ENCODE measurements at places on chromosomes 5 and 9. TPM values are rescaled to one million over a fixed set of nuclear protein-coding genes. Genes with fewer than 3 reads are reported as not detected.

DNA sequence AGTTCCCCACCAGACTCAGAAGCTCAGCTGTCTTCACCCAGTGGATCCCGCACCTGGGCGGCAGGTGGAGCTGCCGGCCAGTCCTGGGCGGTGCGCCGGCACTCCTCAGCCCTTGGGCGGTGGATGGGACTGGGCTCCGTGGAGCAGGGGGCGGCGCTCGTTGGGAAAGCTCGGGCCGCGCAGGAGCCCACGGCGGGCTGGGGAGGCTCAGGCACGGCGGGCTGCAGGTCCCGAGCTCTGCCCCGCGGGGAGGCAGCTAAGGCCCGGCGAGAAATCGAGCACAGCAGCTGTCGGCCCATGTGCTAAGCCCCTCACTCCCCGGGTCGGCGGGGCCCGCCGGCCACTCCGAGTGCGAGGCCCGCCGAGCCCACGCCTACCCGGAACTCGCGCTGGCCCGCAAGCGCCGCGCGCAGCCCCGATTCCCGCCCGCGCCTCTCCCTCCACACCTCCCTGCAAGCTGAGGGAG lies 560.0 kb downstream of the BRINP1 start:
- no peaks in the 10 kb centered on the region for H3K4me1 ChIP-seq
- H3K27ac ChIP-seq = no peak overlapping the region
- H3K36me3 ChIP-seq = no peaks in the 10 kb centered on the region

DNA sequence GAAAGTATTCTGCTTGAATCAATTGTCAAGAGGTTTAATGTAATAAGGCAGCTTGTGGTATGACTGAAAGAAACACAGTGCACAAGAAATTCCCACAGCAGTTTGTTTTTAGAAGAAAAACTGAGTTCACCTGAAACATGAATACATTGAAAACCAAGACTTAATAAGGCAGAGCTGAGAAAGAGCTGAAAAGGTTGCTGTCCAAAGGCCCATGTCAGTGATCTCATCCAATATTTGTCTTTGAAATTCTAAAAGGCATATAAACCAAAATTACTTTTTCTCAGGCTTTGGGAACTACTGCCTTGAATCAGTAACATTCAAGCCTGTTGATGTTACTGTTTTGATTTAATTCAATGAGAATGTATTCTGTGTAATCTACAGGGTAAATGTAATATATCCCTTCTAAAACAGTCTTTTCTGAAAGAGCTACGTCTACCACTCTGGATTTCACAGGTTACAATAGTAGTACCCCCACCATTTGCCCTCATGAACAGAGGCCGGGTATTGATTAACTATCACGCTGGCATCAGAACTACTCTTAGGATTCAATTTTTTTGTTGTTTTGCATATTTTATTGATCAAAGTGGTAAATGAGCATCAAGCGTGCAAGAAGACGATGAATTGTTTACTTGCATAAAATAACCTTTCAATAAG lies 57.8 kb downstream of the PPIC start:
- no peaks in the 10 kb centered on the region for H3K4me1 ChIP-seq
- DNase-seq = no peak
- no peaks in the 10 kb centered on the region for H3K27me3 ChIP-seq
- H3K27ac ChIP-seq = no peak overlapping the region
- no peaks in the 10 kb centered on the region for H3K36me3 ChIP-seq

DNA sequence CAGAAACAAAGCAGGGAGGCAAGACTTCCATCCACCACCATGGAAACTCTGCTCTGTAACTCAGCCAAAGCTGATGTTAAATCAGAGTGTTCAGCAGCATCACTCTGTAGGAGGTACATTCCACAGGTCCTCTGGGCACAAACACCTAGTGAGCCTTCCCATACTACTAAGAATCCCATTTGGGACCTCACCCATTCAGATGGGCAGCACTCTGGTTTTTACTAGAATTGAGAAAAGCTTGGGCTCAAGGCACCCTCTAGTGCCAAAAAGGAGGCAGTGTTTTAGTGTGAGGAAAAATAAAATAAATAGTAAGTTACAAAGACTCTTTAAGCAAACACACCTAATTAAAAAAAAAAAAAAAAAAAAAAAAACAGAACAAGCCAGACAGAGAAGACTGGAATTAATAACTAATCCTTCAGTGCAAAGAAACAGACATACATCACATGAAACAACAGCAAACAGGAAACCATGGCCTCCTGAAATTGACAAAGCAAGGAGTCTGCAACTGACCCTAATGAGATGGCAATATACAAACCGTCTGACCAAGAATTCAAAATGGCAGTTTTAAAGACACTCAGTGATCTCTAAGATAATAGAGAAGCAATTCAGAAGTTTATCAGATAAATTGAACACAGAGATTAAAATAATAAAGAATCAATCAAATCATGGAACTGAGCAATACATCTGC lies 159.5 kb downstream of the GNA14 start:
- no peak for DNase-seq
- peak overlapping the region; percentile 29 for H3K27ac ChIP-seq
- H3K27me3 ChIP-seq = peaks cover 6% of the 10 kb centered on the region

- no peak for DNase-seq
- H3K27me3 ChIP-seq = peaks cover 45% of the 10 kb centered on the region
- no peak overlapping the region for H3K27ac ChIP-seq
- peaks cover 32% of the 10 kb centered on the region for H3K4me1 ChIP-seq
- H3K4me3 ChIP-seq = no peak overlapping the region
Observed at GRCh38 chr5:66615894-66616293, 19.7 kb downstream of the MAST4 start.

DNA sequence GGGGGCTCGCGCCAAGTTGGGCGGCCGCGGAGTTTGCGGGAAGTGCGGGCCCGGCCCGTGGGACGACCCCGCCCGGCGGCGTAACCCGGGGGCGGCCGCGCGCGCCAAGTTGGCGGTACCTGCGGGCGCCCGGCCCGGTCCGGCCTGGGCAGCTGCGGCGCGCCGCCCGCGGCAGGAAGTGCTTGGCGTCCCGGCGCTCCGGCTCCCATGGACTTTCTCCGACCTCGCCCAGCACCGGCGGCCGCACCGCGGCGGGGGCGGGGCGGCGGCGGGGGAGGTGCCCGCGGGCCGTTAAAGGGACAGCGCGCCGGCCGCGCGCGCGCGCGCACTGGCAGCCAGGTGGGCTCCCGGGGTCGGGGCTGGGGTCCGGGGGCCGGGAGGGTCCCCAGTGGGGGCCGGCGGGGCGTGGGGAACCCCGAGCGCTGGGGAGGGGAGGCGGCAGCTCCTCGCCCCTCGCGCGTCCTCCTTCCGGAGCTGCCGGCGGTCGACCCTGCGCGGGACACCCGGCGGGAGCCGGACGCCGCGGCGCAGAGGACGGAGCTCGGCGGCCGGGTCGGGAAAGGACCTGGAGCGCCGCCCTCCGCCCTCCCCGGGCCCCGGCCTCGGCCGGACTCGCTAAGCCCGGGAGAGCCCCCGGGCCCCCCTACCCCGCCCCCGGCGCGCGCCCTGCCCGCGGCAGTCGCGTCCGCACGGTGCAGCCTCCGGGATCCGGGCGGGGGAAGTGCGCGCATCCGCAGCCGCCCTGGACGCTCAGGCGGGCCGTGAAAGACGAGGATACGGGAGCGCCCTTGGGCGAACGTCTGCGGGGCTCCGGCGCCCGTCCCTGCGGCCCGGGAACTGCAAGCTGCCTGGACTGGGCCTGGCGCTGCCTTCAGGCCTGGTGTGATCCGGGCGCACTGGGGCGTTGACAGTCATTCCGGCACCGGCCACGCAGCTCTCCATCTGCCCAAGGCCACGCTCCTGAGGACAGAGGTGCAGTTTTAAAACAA lies at the start of gene NACC2:
TSS of gene NACC2 (minus strand) at position 220 of the 989 bp plus-strand sequence. CDS start 44,768 bp downstream, outside the sequence.
- peaks cover 11% of the 10 kb centered on the region for H3K4me1 ChIP-seq
- H3K36me3 ChIP-seq = no peaks in the 10 kb centered on the region
- no peak within 1 kb of the TSS for H3K27ac ChIP-seq
- DNase-seq = no peak
- H3K4me3 ChIP-seq = peak within 1 kb of the TSS; percentile 63
- H3K27me3 ChIP-seq = no peaks in the 10 kb centered on the region

DNA sequence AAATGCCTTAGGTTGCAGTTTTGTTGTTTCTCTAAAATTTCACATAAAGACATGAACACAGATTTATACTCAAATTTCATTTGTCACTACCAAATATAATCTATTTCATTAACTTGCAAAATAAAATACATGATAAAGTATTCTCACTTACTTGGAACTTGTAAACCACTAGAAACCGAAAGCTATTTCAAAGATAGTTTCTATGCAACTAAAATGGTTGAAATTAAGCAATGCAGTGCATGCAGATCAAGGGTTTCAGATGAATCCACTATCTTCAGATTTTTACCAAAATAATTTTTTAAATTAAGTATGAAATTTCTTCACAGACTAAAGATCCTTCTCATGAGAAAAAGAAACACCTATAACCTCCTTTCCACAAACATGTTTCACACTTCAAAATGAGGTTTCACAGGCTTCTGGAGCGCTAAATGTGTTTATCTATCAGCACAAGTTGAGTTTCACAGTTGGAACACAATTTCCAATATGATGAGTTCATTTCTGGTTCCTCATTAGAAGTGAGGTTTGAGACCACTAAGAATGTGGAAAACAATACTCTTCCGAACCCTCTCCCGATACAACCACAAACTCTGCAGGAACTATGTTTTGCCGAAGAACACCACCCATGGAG lies 63.9 kb downstream of the EPB41L4A start:
- H3K27ac ChIP-seq = no peak overlapping the region
- H3K36me3 ChIP-seq = no peaks in the 10 kb centered on the region
- DNase-seq = no peak
- H3K4me3 ChIP-seq = no peak overlapping the region

DNA sequence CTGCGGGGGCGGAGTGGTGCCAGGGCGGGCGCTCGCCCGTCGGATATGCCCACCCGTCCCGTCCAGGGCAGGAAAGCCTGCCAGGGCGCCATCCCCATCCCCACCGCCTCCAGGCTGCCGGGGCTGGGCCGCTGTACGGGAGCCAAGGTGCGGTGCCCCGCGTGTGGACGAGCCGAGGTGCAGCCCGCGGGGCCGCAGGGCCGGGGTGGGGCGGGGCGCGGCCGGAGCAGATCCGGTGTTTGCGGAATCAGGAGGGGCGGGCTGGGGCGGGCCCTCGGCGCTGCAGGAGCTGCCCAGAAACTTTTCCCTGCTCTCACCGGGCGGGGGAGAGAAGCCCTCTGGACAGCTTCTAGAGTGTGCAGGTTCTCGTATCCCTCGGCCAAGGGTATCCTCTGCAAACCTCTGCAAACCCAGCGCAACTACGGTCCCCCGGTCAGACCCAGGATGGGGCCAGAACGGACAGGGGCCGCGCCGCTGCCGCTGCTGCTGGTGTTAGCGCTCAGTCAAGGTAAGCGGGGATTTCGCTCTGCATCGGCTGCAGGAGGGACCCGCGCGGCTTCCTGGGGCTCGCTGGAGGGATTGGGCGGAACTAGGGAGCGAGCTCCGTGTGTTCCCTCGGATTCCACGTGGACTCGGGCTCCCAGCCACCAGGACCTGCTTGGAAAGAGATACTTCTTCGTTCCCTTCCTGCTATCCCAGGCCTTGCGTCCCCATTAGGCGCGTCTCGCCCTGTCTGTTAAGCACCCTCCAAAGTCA lies at the start of gene ITGA2:
TSS of gene ITGA2 (plus strand) at position 328 of the 756 bp plus-strand sequence. CDS start at position 445, 117 bp downstream.
- H3K4me1 ChIP-seq = peaks cover 58% of the 10 kb centered on the region
- peak; percentile 68 for DNase-seq
- peak within 1 kb of the TSS; percentile 67 for H3K27ac ChIP-seq
- H3K4me3 ChIP-seq = peak within 1 kb of the TSS; percentile 81

GRCh38 chr9:129262261-129262660 lies 84.2 kb upstream of the IER5L start:
- no peaks in the 10 kb centered on the region for H3K36me3 ChIP-seq
- H3K4me3 ChIP-seq = no peak overlapping the region
- peaks cover 26% of the 10 kb centered on the region for H3K4me1 ChIP-seq
- H3K27me3 ChIP-seq = peaks cover 49% of the 10 kb centered on the region
- DNase-seq = no peak
- H3K27ac ChIP-seq = no peak overlapping the region

GRCh38 chr5:133700251-133700650 lies 87.9 kb upstream of the FSTL4 start:
- H3K36me3 ChIP-seq = no peaks in the 10 kb centered on the region
- peaks cover 16% of the 10 kb centered on the region for H3K4me1 ChIP-seq
- no peak overlapping the region for H3K4me3 ChIP-seq
- H3K27me3 ChIP-seq = peaks cover 9% of the 10 kb centered on the region
- H3K27ac ChIP-seq = peak overlapping the region; percentile 7

GRCh38 chr5:162227075-162227474 lies 159.5 kb downstream of the GABRG2 start:
- H3K36me3 ChIP-seq = no peaks in the 10 kb centered on the region
- H3K27ac ChIP-seq = no peak overlapping the region
- DNase-seq = no peak
- H3K4me1 ChIP-seq = no peaks in the 10 kb centered on the region
- no peak overlapping the region for H3K4me3 ChIP-seq
- no peaks in the 10 kb centered on the region for H3K27me3 ChIP-seq

- H3K27ac ChIP-seq = no peak overlapping the region
- peaks cover 2% of the 10 kb centered on the region for H3K36me3 ChIP-seq
- no peaks in the 10 kb centered on the region for H3K4me1 ChIP-seq
- DNase-seq = no peak
Observed at GRCh38 chr5:83099001-83099400, 21.7 kb downstream of the XRCC4 start.

DNA sequence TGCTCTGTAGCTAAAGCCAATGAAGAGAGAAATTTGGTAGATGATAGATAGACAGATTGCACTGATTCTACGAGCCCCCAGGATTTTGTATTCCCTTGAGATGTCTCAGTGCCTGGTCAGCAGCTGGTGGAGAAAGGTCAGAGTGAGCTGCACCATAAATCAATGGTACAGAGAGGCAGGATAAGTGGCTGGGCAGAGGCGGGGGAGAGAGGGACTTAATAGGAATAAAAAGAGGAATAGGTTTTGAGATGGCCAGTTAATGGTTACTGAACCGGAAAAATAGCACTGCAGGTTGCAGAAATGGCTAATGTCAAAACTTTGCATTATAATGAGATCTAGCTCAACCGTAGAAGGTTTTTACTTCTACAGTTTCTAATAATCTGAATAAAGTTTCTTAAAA lies 47.9 kb upstream of the SLC12A2 start:
- no peak overlapping the region for H3K4me3 ChIP-seq
- no peaks in the 10 kb centered on the region for H3K4me1 ChIP-seq
- no peaks in the 10 kb centered on the region for H3K27me3 ChIP-seq
- no peak for DNase-seq

DNA sequence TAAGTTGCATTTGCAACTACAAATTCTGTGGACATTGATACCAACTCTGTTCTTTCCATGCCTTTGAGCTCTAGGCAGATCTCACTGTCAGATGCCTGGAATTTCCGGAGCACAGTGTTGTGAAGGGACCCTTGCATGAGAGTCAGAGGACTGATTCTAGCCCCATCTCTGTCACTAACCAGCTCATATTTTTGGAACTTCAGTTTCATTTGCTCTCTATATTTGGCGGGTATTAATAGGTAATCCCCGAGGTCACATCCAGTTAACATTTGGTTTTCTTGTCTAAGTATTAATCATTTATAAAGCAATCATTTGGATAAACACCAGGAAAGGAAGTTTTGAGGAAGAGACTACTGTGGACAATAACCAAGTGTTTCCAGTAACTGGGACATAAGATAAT lies 115.7 kb downstream of the MAN2A1 start:
- H3K27me3 ChIP-seq = no peaks in the 10 kb centered on the region
- no peak overlapping the region for H3K4me3 ChIP-seq
- no peaks in the 10 kb centered on the region for H3K4me1 ChIP-seq
- DNase-seq = no peak
- no peak overlapping the region for H3K27ac ChIP-seq

The GFM2 gene
- 28.4 TPM for total RNA-seq

The LECT2 gene
- total RNA-seq = not detected

The HTR1A gene
- not detected for total RNA-seq

The NEUROG1 gene
- total RNA-seq = not detected

The SLC36A2 gene
- not detected for total RNA-seq

The CATSPER3 gene
- 0.61 TPM for total RNA-seq
